Islet precursor cell (in vitro differentiated cells): ENCODE measurements at places on chromosomes 6 and 20.

- DNase-seq, result no peak
Measured at GRCh38 chr6:105681061-105681460, 278.2 kb upstream of the PREP start.

GRCh38 chr6:52995913-52996645 is 995 bp upstream of the GSTA4 start:
- DNase-seq, result peak; percentile 76

DNA sequence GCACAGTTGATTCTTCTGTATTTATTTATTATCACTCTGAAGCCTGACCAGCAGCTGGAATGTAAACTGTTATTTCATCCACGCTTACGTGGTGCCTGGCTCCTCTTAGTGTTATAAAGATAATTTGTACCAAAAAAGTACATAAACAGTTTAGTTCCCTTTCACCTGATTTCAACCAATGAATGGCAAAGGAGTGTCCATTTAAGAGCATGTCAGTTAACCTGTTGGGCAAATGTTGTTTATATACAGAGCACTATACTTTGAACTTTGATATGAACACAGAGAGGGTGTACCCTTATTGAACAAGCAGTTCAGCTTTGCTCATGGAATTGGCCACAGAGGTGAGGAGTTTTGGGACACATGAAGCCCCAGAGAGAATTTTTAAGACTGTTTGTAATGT is 7.2 kb upstream of the CTCFL start:
- DNase-seq, result no peak

DNA sequence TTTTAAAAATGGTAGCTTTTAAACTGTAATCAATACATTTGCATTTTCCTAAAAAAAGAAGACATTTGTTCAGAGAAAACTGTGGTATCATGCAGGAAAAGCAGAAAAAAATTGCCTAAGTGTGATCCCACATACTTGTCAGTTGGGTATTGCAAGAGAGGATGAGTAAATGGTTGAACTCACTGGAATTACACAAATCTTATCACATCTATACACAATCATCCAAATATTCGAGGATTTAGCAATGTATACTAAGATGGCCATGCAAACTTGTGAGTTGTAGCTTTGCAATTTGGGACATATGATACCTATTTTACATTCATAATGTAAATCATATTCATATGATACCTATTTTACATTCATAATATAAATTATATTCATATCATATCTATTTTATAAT is 58.2 kb upstream of the GJE1 start:
- no peak for DNase-seq

- DNase-seq, result no peak
Measured at GRCh38 chr20:9054176-9054575, 14.7 kb upstream of the PLCB4 start.

- no peak for DNase-seq
Measured at GRCh38 chr6:107511511-107511993, 21.6 kb downstream of the SOBP start.
